ENCODE measurements at places on chromosomes 12 and 14. TPM values are rescaled to one million over a fixed set of nuclear protein-coding genes. Genes with fewer than 3 reads are reported as not detected.

Gene PROX2
- not detected for polyA plus RNA-seq

Gene DLK1
- 14.8 TPM for polyA plus RNA-seq

Gene RHEBL1
- not detected for polyA plus RNA-seq

Gene HOXC6
- not detected for polyA plus RNA-seq

Gene RAD51AP1
- 10.2 TPM for polyA plus RNA-seq

Gene BICDL1
- 198 TPM for polyA plus RNA-seq

Gene NAV3
- 35.5 TPM for polyA plus RNA-seq

Gene CMTM5
- not detected for polyA plus RNA-seq

Gene CAPZA3
- not detected for polyA plus RNA-seq

Gene SLC7A7
- not detected for polyA plus RNA-seq

Gene MGST1
- not detected for polyA plus RNA-seq

Gene UNC79
- 26.0 TPM for polyA plus RNA-seq

Gene DHH
- polyA plus RNA-seq, result 0.66 TPM

Gene KRT4
- not detected for polyA plus RNA-seq

Gene CCDC196
- polyA plus RNA-seq, result not detected

Gene G2E3
- 28.0 TPM for polyA plus RNA-seq

Gene SIX4
- polyA plus RNA-seq, result 1.3 TPM

Gene GDF3
- not detected for polyA plus RNA-seq

Gene ACSM4
- not detected for polyA plus RNA-seq

Gene AQP2
- not detected for polyA plus RNA-seq

Gene FITM1
- 0.62 TPM for polyA plus RNA-seq

Gene DNAH10
- polyA plus RNA-seq, result 1.9 TPM

Gene OR4K5
- not detected for polyA plus RNA-seq

Gene ISCU
- 164 TPM for polyA plus RNA-seq

Gene DENND5B
- 23.8 TPM for polyA plus RNA-seq

Gene NTN4
- 8.2 TPM for polyA plus RNA-seq

Gene HOXC9
- polyA plus RNA-seq, result not detected

Gene TESPA1
- polyA plus RNA-seq, result not detected

Gene MVK
- 65.5 TPM for polyA plus RNA-seq

Gene INHBC
- polyA plus RNA-seq, result not detected

Gene FIGNL2
- polyA plus RNA-seq, result 0.21 TPM

Gene MEG3
- polyA plus RNA-seq, result not detected

Gene PCED1B
- not detected for polyA plus RNA-seq

Gene RAPGEF3
- 1.5 TPM for polyA plus RNA-seq

Gene PLD4
- polyA plus RNA-seq, result not detected

Gene ACIN1
- polyA plus RNA-seq, result 143 TPM

Gene TNFAIP2
- polyA plus RNA-seq, result 6.1 TPM

Gene CFAP54
- 1.1 TPM for polyA plus RNA-seq

Gene ALDH2
- 74.0 TPM for polyA plus RNA-seq

Gene POLE
- 25.6 TPM for polyA plus RNA-seq

Gene PAWR
- polyA plus RNA-seq, result 13.4 TPM

Gene NYNRIN
- polyA plus RNA-seq, result 5.7 TPM

Gene SYNDIG1L
- 2.0 TPM for polyA plus RNA-seq

Gene DTX1
- 42.8 TPM for polyA plus RNA-seq

Gene IRAK3
- polyA plus RNA-seq, result 0.70 TPM

Gene FSCB
- polyA plus RNA-seq, result not detected

Gene SLCO1C1
- polyA plus RNA-seq, result not detected

Gene WNT1
- polyA plus RNA-seq, result not detected

Gene ADIPOR2
- 20.7 TPM for polyA plus RNA-seq

Gene GPR84
- not detected for polyA plus RNA-seq

Gene DHRS1
- 5.5 TPM for polyA plus RNA-seq

Gene RNASE3
- polyA plus RNA-seq, result not detected

Gene VIPAS39
- 31.1 TPM for polyA plus RNA-seq
